ENCODE measurements at places on chromosomes 3 and 15. TPM values are rescaled to one million over a fixed set of nuclear protein-coding genes. Genes with fewer than 3 reads are reported as not detected.

- DNase-seq = no peak
Observed at GRCh38 chr15:100958326-100959065, 39.3 kb downstream of the LRRK1 start.

- DNase-seq = no peak
Observed at GRCh38 chr3:1830851-1831250, 267.8 kb upstream of the CNTN4 start.

DNA sequence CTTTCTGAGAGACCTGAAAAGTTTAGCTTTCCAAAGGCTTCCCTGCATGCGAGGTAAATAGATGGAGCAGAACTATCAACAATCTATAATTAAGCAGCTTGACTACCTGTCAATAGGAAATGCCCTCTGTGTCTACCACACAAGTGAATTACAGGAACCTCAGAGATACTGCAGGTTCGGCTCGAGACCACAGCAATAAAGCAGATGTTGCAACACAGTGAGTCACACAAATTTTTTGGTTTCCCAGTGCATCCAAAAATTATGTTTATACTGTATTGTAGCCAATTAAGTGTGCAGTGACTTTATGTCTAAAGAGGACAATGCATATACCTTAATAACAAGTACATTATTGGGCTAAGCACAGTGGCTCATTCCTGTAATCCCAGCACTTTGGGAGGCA lies 252.0 kb downstream of the UBE2E2 start:
- DNase-seq = no peak

GRCh38 chr15:67059127-67059553 lies 6.3 kb upstream of the SMAD3 start:
- no peak for DNase-seq

GRCh38 chr3:16589867-16590624 lies 15.2 kb downstream of the DAZL start:
- DNase-seq = no peak

DNA sequence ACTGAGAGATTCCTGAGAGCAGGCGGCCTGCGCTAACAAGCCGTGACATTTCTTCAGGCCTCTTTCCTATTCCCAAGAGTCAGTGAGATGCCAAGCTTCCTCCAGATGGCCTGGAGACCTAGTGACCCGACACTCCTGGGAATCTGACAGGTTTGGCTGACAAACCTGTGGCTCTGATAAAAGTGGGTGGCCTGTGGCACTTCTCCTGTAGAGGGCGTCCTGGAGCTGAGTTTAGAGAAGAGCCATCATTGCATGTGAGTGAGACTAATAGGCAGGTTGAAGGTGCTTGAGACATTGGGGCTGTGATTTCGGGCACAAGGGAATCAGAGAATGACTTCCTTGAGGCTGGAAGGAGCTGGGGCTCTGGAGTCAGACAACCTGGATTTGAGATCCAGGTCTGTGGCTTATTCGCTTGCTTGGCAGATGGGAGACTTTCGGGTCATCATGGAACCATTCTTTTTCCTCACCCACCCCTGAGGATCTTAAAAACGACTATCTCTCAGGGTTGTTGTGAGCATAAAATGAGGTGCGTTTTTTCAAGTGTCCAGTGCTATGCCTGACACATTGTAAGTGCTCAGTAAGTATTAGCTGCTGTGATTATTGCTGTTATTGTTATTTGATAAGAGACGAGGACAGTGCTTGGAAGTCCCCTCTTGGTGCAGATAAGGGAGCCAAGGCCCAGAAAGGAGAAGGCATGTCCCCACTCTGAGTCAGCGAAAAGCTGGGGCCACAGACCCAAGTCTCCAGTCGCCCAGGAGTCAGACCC lies 77.2 kb downstream of the SCN10A start:
- no peak for DNase-seq

The GOLGA6L7 gene
- not detected for total RNA-seq

GRCh38 chr3:122562923-122563716 lies 980 bp downstream of the PARP9 start:
- DNase-seq = no peak

DNA sequence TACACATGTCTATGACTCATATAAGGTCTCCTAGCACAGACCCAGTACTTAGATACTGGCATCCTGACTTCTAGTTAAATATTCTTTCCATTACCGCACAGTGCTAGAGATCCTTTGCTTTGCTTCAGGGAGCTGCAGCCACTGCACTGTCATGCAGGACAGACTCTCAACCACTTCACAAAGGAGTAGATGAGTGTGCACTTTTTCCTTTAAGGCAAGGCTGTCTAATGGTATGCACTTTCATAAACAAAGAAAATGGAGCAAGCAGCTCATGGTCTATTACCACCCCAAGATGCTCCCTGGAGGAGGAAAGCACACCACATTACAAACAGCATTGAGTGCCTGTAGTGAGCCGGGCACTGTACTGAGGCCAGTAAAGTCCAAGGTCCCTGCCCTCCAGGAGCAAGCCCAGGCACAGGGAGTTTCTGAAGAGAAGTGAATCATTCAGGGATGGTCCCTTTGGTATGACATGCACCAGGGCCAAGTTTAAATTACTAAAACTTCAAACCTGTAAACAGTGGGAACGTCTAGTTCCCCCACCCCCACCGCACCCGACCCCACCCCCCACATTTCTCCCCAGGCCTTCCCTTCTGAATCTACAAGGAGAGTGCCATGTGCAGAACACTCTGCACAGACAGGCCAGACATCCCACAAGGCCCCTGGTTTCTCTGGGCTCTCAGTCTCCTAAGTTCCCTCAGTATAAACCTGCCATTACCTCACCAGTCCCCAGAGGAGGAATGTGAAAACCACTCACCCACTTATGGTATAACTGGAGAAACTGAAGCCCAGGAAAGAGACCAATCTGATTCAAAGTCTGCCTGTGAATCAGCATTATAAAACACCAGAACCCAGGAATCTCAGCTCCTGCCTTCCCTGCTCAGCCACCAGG lies 107.8 kb upstream of the BCL6 start:
- DNase-seq = no peak

DNA sequence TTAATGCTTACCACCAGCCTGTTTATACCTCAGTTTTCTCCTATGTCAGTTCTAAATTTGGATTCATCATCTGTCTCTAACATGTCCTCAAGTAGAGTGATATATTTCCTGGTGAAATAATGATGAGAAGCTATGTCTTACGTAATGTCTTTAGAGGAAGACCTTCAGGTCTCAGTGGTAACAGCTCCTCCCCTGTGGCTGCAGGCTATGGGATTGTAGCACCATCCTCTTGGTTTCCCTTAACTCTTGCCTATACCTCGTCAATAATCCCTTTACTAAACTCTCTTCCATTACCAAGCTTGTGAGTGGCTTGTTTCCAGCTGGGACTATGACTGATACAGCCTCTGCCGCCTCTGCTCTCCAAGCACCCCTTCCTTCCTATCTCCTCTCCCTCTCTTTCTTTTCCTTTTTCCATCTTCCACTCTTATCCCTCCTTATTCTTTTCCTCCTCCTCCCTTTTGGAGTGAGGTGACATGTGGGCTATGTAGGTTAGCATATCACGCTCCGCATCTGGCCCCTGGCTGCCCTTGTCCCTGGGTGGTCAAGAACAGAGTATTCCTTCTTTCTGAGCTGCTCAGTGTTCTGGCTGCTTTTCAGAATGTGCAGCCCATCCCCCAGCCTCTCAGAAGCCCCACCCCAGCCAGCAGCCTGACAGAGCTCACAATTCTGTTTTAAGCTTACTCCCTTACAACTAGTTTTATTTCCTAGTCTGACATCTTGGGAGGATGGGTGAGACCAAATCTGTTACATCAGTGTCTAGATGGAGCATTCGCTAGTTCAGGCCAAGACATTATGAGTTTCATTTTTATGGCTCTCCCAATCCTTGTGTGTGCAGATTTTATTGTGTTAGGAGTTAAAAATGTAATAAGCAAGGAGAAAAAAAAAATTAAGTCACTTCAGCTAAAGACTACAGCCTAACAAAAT lies 75.0 kb upstream of the RNU6-1 start:
- no peak for DNase-seq

- no peak for DNase-seq
Observed at GRCh38 chr3:3305084-3305483, 125.6 kb upstream of the CRBN start.
